Activated B cell treated with CpG ODN at 0.5 μM for 24 hours (primary cell): ENCODE measurements at places on chromosomes 2 and 18. TPM values are rescaled to one million over a fixed set of nuclear protein-coding genes. Genes with fewer than 3 reads are reported as not detected.

GRCh38 chr18:45496741-45497140 is 118.5 kb upstream of the SLC14A2 start:
- DNase-seq, result no peak
- H3K4me3 ChIP-seq, result no peak overlapping the region
- H3K4me1 ChIP-seq, result no peaks in the 10 kb centered on the region
- no peaks in the 10 kb centered on the region for H3K36me3 ChIP-seq
- no peak overlapping the region for H3K27ac ChIP-seq

GRCh38 chr2:8289111-8289510 is 392.7 kb upstream of the ID2 start:
- DNase-seq, result no peak
- H3K27ac ChIP-seq, result no peak overlapping the region
- H3K27me3 ChIP-seq, result peaks cover 56% of the 10 kb centered on the region
- no peak overlapping the region for H3K4me3 ChIP-seq

- H3K27ac ChIP-seq, result no peak overlapping the region
- no peaks in the 10 kb centered on the region for H3K27me3 ChIP-seq
- H3K36me3 ChIP-seq, result no peaks in the 10 kb centered on the region
- no peaks in the 10 kb centered on the region for H3K4me1 ChIP-seq
- H3K4me3 ChIP-seq, result no peak overlapping the region
Measured at GRCh38 chr2:205216580-205216979, 465.7 kb upstream of the NRP2 start.

- H3K4me3 ChIP-seq, result no peak overlapping the region
- no peak overlapping the region for H3K27ac ChIP-seq
- no peaks in the 10 kb centered on the region for H3K4me1 ChIP-seq
- H3K36me3 ChIP-seq, result no peaks in the 10 kb centered on the region
- H3K27me3 ChIP-seq, result peaks cover 14% of the 10 kb centered on the region
- DNase-seq, result no peak
Measured at GRCh38 chr2:217710211-217710765, 292.5 kb downstream of the TNS1 start.

DNA sequence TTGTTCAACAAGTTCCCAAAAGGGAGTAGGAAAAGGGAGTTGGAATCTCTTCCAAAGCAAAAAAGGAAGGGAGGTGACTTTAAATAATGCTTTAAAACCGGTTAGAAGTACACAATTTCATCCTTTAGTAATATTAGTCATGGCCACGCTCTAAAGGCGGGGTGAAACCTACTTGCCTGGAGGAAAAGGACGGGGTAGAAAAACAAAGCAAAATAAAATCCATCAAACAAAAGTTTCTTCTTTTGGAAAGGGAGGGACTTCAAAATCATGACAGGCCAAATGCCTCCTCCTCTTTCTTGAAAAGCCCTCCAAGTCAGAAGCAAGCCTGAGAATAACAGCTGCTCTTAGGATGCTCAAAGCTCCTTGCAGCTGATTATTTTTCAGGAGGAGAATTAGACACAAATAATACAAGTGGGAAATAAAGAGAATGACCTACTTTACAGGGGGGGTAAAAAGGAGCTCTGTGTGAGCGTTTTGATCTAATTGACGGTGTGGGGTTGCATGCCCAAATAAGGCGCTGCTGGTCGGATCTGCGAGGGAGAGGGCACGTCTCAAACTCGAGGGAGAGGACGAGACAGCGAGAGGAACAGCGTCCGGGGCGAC is 1.8 kb upstream of the NPAS2 start:
- H3K27me3 ChIP-seq, result peaks cover 51% of the 10 kb centered on the region
- H3K4me1 ChIP-seq, result peaks cover 3% of the 10 kb centered on the region
- DNase-seq, result no peak
- H3K36me3 ChIP-seq, result no peaks in the 10 kb centered on the region

- DNase-seq, result no peak
- H3K27ac ChIP-seq, result peak overlapping the region; percentile 78
- peaks cover 31% of the 10 kb centered on the region for H3K4me1 ChIP-seq
- H3K4me3 ChIP-seq, result peak overlapping the region; percentile 73
- H3K36me3 ChIP-seq, result no peaks in the 10 kb centered on the region
Measured at GRCh38 chr2:152407204-152407721, 72.3 kb downstream of the FMNL2 start.

GRCh38 chr2:16684676-16685339 is 19.2 kb upstream of the CYRIA start:
- no peaks in the 10 kb centered on the region for H3K27me3 ChIP-seq
- H3K4me1 ChIP-seq, result peaks cover 31% of the 10 kb centered on the region
- H3K4me3 ChIP-seq, result no peak overlapping the region
- no peak for DNase-seq

The CDH7 gene
- not detected in 2 replicates for total RNA-seq

The ZNG1B gene
- total RNA-seq, result 48.5 and 53.2 TPM in 2 replicates

The ANKRD30BL gene
- not detected in 2 replicates for total RNA-seq

The CYP20A1 gene
- 24.0 and 32.2 TPM in 2 replicates for total RNA-seq

The RAB6D gene
- total RNA-seq, result not detected in 2 replicates

The REG1A gene
- total RNA-seq, result not detected in 2 replicates

The CNDP1 gene
- total RNA-seq, result 0.15 and 0.33 TPM in 2 replicates
